ENCODE measurements at places on chromosomes 2 and 18.

GRCh38 chr2:59277671-59278070, 1036.5 kb upstream of the FANCL start:
- no peak for DNase-seq

DNA sequence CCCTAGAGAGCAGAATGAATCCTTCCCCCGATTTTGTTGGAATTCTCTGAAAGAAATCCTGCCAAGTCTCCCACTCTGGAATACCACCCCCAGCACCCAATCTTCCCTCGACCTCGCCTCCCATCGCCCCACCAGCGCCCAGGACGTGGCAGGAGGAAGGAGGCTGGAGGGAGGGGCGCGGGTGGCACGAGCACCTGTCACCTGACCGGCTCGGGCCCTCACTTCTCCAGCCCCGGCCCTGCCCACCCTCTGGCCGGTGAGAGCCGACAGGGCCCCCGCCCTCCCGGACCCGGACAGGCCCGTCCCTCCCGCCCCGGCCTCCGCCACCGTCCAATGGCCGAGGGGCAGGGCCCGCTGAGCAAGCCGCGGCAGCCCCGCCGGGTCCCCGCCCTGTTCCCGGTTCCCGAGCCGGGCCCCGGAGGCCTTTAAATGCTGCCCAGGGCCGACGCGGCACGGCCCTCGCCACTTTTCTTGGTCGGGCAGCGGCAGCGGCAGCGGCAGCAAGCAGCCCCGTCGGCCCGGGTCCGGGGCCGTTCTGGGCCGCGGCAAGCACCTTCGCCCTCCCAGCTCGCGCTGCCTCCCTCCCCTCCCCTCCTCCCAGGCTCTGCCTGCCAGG, at the start of gene LGALSL:
Gene LGALSL (plus strand): TSS at position 393 of the 616 bp plus-strand sequence. CDS start 384 bp downstream, outside the sequence.
- DNase-seq = peak; percentile 72

DNA sequence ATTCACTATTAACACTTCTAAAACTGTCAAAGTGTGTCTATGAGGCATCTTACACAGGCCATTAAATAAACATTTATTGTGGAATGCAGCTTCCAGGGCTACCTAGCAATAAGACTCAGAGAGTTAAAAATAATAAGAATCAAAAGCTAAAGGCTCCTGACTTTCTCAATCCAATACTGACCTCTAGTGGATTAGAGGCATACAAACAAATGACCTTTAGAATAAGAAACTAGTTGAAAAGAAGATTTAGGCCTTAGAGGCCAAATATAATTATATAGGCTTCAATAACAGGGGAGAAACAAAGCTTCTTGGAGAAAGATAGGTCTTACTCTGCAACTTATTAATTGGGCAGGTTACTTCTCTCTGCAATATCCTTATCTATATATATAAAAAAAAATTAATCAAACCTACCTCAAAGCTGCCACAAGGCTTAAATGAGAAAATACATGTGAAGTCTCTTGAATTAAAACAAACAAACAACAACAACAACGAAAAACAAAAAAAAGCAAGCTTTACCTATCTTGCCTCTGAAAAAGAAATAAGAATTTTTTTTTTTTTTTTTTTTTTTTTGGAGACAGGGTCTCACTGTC, 246.1 kb downstream of the EXOC6B start:
- no peak for DNase-seq

- no peak for DNase-seq
Measured at GRCh38 chr2:216873573-216873972, 13.7 kb upstream of the TNP1 start.

GRCh38 chr2:169018390-169018789, 12.7 kb downstream of the ABCB11 start:
- DNase-seq = no peak

- no peak for DNase-seq
Measured at GRCh38 chr2:39492095-39492590, 55.1 kb upstream of the MAP4K3 start.

- DNase-seq = no peak
Measured at GRCh38 chr2:198706476-198707082, 751.2 kb downstream of the SATB2 start.

- no peak for DNase-seq
Measured at GRCh38 chr2:65396348-65397026, 35.9 kb downstream of the SPRED2 start.

- DNase-seq = no peak
Measured at GRCh38 chr2:201754717-201755415, 25.9 kb downstream of the ALS2 start.

- DNase-seq = no peak
Measured at GRCh38 chr2:228446734-228447133, 265.2 kb upstream of the SPHKAP start.

DNA sequence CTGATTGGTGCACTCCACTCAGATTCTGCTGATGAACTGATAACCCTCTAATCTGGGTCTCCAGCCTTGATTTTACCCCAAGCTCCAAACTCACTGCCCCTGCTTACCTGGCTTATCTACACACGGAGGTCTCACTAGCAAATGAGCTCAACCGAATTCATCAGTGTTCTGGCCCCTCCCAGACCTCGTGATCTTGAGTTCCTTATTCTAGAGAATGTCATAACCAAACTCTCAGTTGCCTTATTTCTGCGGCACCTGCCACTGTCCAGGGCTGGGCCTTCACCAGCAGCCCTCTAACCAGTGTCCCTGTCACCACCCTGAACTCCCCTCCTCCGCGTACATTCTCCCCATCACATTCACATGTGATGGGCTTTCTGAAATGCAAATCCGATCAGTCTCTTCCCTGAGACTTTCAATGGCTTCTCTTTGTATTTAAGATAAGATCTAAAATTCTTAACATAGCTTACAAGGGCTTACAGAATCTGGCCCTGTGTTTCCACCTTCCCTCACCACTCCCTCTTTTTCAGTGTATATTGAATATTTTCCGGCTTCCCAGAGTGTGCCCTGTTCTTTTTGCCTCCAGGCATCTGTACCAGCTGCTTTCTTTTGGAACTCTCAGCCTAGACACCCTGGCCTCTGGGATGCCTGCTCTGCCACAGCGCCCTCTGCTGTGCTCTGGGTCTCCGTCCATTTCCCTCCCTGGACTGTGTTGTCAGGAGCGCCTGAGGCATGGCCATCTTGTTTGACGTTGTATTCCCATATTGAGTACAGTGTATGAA, 31.1 kb downstream of the NAB1 start:
- no peak for DNase-seq

- DNase-seq = no peak
Measured at GRCh38 chr2:42752314-42752713, 11.6 kb downstream of the OXER1 start.

GRCh38 chr2:2328848-2329247, 2.2 kb downstream of the MYT1L start:
- no peak for DNase-seq

- DNase-seq = no peak
Measured at GRCh38 chr2:112582314-112582746, 2.1 kb upstream of the CHCHD5 start.

- no peak for DNase-seq
Measured at GRCh38 chr2:121501554-121501953, 29.1 kb upstream of the RNU4ATAC start.

Measured in ureter (tissue), 1 donor.